ENCODE measurements at places on chromosomes 6 and 20.

GRCh38 chr6:87174078-87174579 lies 18.8 kb downstream of the ZNF292 start:
- DNase-seq = no peak

GRCh38 chr6:146545581-146545980 lies 1.9 kb downstream of the RAB32 start:
- DNase-seq = no peak

DNA sequence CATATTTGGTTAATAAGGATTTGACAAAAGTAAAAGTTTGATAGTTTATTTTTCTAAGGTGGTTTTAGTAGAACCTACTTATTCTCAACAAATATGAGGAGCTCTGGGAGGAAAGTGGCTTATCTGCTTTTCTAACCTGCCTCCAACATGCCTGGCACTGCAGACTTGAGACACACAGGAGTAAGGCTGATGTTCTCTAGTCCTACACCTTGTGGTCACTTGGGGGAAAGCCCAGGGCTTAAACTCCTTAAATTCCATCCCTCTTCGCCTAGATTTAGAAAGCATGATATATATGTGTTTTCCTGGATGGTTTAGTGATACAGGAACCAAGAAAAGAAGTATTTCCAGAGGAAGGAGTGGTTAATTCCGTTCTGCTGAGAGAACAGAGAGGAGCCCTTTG lies 39.9 kb upstream of the SAMD5 start:
- no peak for DNase-seq

- no peak for DNase-seq
Measured at GRCh38 chr20:37375227-37375626, 29.3 kb downstream of the SRC start.

GRCh38 chr20:17611540-17612286 lies 41.8 kb downstream of the DSTN start:
- DNase-seq = no peak

- DNase-seq = no peak
Measured at GRCh38 chr20:3825526-3825925, 5.2 kb downstream of the AP5S1 start.

DNA sequence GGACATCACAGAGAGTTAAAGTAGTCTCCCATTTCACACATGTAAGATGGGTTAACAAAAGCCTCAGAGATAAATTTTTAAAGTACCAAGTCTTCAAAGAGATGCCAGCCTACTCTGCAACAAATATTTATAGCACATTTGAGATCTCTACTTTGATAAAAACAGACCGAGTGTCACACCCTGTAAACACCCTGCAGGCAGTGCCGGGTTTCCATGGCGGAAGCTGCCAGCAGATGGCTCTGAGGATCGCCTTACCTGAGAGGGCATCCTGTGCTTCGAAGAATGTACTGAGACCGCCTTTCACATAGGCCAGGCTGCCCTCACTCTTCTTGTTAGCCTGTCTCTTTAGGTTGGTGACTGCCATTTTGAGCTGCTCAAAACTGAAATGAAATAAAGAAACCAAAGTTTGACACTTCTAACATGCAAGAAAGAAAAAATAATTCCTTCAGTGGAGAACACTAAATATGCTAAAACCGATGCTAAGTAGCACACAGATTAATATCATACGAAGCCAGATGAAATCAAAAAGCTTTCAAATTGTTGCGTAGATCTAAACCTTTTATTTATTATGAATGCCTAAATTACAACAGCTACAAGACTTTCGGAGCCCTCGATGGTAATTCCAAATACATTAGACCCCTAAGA lies 39.3 kb downstream of the HUS1B start:
- no peak for DNase-seq

GRCh38 chr6:3725145-3726047 lies 26.1 kb downstream of the PXDC1 start:
- DNase-seq = no peak

- no peak for DNase-seq
Measured at GRCh38 chr6:6560909-6561308, 27.6 kb upstream of the LY86 start.

DNA sequence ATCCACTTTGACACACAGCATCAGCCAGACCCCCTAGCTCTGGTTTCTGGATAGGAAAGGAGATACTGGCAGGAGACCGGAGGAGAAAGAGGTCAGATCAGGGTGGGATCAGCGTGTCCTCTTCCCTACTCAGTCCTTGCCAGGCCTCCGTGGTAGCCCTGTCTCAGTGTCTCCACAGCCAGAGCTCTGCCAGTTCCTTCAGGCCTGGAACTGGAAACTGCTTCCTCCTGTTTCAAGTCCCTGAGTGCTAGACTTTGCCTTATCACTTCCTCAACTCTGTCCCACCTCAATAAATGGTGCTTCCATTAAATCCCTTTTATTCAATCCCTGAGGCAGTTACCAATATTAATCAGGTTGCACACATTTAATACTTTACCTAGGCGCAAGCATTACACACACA lies 96.8 kb upstream of the LY86 start:
- DNase-seq = no peak

DNA sequence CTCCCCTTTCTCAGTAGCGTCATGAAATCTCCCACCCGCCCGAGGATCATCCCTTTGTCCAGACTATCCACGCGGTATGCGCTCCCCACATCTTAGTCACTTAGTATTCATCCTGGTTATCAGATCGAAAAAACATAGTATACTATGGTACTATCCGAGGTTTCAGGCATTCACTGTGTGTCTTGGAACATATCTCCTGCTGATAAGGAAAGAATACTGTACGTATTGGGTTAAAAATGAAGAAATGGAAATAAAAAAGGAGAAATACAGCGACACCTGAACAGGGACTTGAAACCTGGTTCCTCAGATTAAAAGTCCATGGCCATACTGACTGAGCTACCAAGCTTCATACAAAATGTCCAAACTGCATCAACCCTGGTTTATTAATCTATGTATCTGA lies 14.0 kb downstream of the HMGN4 start:
- no peak for DNase-seq

- DNase-seq = no peak
Measured at GRCh38 chr20:44745598-44746366, at the start of gene KCNK15. TSS of gene KCNK15 (plus strand) at chr20:44745865. CDS start at chr20:44745911, 46 bp downstream.

DNA sequence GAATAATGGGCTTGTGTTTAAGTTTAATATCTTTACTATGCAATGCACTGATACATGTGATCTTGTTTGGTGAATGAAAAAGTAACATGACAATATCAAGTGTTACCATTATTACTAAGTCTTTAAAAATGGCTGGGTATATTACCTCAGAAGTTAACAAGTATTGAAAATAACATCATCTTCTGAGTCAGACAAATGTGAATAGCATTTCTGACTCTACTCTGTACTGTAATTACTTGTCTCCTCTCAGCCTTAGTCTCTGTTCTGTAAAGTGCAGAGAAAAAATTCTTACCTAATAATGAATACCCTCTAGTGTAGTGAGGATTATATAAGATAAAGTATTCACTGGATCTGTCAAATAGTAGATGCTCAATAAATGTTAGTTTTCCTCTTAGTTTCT lies 47.0 kb upstream of the GCLC start:
- DNase-seq = no peak

- DNase-seq = peak; percentile 79
Measured at GRCh38 chr6:292506-293192, 362 bp downstream of the DUSP22 start.

DNA sequence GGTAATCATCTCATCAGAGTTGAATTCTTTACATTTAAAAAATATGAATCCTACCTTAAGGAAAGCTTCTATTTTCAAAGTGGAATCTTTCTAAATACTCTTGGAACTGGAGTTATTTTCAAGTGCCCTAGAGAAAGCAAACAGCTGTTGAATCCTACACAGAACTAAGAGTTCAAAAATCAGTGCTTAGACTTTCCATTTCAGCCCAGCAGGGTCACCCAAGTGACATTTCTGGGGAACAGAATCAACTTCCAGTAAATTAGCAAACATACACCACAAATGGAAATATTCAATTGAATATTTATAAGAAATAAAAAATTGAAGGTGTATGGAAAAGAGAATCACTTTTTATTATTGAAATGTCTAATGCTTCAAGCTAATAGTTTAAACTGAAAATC lies 427.7 kb upstream of the NOX3 start:
- no peak for DNase-seq

DNA sequence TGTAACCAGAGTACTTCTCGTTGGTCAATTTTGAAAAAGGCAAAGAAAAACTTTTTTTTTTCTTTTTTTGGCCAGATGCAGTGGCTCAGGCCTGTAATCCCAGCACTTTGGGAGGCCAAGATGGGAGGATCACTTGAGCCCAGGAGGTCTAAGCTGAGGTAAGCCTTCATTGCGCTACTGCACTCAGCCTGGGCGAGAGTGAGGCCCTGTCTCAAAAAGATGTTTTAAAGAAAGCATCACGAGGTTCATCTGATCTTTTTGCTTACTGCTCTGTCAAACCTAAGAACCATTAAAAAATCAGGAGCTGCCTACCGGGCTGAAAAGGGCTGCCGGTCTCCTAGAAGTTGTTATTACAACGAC lies 607 bp downstream of the LYRM2 start:
- DNase-seq = no peak

- no peak for DNase-seq
Measured at GRCh38 chr6:70398783-70399728, 14.3 kb upstream of the FAM135A start.

DNA sequence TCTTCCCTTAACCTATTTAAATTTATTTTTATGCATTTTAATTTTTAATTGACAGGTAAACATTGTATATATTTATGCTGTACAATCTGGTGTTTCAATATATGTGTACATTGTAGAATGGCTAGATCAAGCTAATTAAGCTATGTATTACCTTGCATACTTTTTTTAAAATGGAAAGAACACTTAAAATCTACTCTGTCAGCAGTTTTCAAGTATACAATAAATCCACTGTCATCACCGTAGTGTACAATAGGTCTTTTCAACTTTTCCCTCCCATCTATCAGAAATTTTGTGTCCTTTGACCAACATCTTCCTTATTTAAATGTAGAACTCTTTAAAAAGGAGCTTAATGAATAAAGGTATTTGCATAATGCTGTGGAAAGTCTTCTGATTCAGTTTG lies 27.6 kb downstream of the RPS12 start:
- DNase-seq = no peak

DNA sequence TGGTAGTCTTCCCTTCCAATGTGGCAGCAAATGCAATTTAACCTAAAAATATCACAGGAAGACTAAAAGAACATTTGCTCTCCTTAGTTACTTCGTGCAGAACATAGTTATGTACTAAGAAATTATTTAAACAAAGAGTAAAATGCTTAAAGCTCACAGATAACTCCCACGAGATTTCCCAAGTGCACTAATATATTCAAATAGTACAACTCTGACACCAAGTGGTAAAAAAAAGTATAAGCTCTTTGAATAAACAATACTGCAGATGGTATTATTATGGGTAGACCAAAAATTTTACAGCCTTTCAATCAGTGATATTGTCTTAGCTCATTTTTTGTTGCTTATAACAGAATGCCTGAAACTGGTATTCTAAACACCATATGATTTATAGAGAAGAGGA lies 52.8 kb upstream of the FILIP1 start:
- DNase-seq = no peak

DNA sequence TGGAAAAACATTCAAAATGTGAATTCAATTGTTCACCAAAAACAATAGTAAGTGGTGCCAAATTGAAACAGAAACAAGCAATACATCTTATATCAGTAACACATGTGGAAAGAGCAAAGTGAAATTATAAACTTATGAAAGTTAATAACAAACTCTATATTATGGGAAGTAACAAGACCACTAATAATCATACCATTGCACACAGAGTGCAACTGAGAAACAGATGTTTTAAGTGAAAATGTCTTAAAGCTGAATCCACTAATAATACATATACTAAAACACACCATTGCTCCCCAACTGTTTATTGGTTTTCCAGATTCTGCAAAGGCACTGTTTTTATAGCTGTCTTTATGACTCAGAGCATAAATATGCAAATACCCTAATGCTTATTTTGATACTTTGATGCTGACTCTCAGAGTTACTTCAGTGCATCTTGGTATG lies 292.3 kb downstream of the RFPL4B start:
- no peak for DNase-seq

- no peak for DNase-seq
Measured at GRCh38 chr6:11710311-11710761, 68.3 kb downstream of the ADTRP start.

DNA sequence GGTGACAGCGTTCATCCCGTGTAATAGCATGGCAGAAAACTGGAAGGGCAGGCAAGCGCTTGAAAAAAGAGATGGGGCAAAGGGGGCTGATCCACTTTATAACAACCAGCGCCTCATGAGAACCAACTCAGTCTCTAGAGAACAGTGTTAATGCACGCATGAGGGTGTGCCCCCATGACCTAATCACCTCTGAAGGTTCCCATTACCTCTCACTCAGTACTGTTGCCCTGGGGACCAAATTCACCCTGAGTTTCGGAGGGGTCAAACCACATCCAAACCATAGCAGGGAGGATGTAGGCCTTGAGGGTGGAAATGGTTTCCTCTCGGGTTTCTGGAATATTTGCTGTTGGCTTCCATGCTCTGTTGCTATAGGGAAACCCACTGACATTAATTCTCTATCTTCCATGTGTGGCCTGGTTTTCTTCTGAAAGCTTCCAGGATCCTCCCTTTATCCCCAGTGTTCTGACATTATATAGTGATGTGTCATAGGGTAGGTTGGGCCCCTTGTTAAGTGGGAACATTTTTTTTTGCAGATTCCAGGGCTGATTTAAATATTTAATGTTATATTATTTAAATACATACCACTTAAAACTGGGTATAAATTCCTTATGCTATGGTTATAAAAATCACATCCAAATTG lies 65.2 kb downstream of the PPP1R14C start:
- no peak for DNase-seq

GRCh38 chr6:143741480-143741879 lies 63.7 kb downstream of the PHACTR2 start:
- DNase-seq = no peak

DNA sequence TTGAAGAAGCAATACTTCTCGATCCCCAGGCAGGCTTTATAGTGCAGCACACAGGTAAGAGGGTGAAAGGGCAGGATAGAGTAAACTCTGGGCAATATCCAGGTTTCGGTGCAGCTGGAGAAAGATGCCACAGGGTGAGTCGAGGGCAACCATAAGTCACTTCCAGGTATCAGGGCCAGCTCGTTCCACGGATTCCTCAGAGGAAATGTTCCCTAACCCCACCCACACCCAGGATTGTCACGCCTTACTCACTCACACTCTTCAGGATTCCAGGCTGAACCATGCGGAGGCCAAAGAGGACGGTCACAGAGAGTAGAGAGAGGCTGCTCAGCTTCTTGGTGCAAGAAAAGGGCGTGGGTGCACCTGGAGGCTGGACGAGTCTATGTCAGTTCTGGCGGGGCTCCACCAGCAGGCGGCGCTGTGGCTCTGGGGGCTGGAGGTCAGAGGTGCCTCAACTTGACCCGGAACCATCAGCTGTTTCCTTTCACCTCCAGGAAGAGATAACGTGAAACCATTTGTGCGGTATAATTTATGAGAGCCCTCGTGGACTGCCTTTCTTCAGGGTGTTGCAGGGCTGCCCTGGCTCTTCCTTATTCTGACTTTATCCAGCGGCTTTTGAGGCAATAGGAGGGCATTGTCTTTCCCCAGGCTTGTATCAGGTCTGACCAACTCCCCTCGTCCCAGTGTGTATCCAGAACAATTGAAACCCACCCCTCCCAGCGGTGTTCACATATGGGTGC lies 14.5 kb upstream of the WFDC12 start:
- no peak for DNase-seq

Measured in globus pallidus (tissue), 1 donor.